OCI-M1 (cell line): ENCODE measurements at places on chromosomes 11 and 22.

DNA sequence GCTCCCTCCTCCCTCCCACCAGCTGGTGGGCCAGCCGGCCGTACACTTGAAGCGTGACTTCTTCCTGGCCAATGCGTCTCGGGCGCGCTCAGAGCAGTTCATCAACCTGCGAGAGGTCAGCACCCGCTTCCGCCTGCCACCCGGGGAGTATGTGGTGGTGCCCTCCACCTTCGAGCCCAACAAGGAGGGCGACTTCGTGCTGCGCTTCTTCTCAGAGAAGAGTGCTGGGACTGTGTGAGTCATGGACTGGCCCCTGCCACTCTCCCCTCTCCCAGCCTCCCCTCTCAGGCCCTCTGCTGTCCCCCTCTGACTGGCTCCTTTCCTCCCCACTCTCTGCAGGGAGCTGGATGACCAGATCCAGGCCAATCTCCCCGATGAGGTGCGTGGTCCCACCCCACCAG, 24.7 kb downstream of the CAPN1 start:
- no peak for DNase-seq

DNA sequence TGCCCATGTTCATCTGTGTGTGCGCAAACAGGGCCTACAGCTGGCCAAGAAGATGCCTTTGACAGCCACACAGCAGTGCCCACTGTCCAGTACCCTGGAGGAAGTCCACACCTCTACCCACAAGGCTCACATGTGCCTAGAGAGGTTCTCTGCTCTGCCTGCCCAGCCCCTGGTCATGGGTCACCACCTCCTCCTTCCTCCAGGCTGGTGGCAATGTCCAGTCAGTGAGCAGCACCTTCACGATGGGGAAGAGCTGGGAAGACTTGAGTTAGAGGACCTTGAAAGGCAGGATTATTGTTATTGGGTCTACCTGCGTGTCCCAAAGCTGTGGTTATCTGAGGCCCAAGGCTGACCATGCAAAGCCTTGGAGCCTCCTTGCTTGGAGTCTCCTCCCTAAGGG, 28.4 kb upstream of the TTC12 start:
- no peak for DNase-seq

DNA sequence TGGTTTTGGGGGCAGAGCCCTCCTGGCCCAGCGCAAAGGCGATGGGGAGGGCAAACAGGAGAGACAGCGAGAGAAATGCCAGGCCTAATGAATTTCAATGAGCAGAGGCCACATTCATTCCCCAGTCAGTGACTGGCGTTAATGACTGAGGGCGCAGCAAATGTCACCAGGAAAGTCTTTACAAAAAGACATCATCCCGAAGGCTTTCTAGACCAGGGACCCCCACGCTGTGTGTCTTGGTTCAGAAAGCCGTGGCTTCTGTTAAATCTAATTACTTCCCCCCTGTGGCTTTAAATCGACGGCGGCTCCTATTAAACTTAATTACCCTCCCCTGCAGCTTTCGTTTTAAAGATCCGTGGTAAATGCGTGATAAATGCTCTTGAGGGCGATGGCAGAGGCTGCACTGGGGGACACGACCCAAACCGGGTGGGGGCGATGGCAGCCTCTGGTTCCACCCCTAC, 1.6 kb upstream of the FGF19 start:
- DNase-seq: no peak

DNA sequence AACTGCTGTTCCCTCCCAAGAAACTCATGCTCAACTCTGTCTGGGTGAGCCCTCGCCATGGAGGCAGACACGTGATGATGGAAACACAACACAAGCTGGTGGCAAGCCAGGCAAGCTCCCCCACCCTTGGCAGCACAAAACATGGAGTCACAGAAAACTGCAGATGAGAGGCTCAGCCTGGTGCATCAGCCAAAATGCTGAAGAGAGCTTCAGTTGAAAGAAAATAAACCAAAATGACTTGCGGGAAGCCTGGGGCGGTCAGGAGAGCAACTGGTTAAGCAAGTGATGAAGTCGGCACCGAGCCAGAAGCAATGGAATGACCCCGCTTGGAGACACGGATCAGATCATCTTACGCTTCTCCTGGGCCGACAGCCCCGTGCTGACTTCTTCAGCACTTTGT, 68.3 kb downstream of the C11orf58 start:
- no peak for DNase-seq

DNA sequence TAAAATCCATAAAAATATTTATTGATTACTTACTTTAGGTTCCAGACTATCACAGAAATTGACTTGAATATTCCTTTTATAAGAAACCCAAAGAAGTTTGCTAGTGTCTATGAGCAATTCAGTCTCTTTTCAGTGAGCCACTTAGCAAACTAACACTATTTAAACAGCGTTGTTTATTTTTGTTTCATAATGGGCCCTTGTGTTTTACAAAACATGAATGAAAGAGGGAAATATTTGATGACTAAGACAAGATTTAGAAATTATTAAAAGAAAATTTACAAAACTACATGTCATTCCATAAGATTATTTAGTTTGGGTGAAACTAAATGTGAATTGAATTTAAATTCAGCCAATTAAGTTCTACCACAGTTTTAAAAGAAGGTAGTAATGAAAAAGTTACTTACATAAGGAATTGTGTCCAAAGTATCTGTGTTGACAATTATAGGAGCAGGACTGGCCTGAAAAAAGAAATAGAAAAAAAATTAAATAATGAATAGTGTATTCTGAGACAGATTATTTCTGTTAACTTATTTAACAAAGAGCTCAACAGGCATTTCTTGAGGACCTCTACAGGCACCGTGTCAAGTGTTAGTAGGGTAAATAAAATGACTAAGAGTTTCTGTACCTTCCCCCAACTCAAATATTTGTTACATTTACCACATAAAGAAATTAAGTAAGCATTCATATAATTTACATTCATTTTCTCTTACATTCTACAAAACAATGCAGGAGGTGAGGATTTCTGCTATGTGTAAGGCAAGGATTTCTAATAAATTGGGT, 964.9 kb upstream of the CCDC90B start:
- no peak for DNase-seq

GRCh38 chr11:69320326-69320725, 26.4 kb downstream of the MYEOV start:
- DNase-seq: no peak

GRCh38 chr11:22426915-22427314, 88.7 kb downstream of the SLC17A6 start:
- no peak for DNase-seq

- no peak for DNase-seq
Measured at GRCh38 chr22:41915035-41915785, at the start of gene SHISA8. Gene SHISA8, minus strand, starts transcription at chr22:41915074. Its CDS starts 407 bp downstream, at chr22:41914667.

GRCh38 chr11:74989260-74989638, 516 bp downstream of the NEU3 start:
- no peak for DNase-seq

GRCh38 chr11:102882389-102883024, 7.7 kb upstream of the MMP12 start:
- DNase-seq: no peak

- DNase-seq: peak; percentile 58
Measured at GRCh38 chr22:39815932-39816331, 77.6 kb downstream of the ENTHD1 start.

DNA sequence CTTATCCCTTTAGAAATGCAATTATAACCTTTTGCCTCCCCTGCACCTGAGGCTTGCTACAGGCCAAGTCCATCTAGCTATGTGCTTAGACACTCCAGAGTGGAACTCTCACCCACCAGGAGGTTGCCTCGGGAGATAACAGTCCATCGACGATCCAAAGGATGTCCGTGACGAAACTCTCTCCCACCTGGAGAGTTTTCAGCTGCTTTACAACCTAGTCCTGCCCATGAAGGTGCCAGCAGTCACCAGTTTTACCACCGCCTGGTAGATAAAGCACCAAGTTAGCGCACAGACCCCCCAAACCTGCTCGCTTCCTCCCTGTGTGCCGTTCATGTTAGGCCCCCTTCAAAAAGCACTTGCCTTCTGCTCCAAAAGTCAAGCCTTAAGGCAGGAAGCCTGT, 53.1 kb upstream of the SHISAL1 start:
- no peak for DNase-seq

DNA sequence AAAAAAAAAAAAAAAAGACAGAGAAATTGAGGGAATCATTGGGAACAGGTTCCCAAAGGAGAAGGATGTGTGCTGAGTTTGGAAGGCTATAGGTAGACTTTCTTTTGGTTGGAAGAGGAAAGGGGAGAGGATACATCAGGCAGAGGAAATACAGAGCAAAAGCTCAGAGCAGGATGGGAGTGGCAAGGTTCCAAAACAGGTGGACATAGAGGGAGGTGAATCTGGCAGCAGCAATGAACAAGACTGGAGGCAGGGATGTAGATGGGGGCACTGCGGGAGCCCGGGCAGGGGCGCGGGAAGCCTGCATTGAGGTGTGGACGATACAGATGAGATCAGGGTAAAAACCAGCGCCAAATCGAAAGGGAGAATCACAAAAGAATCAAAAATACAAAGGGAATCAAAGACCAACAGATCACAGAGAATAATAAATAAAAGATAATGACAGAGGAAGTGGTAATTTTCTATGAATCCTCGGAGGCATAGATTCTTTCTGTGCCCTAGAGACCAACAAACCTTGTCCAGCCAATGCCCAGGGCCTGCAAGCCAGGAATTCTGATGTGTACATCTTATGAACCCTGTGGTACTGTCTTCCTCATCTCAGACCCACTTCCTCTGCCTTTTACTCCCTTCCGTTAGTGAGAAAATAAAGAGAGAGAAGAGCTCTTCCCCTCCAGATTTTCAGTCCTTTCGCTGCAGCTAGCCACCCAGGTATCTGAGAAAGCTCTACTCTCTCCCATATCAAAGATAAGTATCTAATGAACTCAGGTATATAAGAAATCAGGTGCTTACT, 70.3 kb downstream of the SLC1A2 start:
- DNase-seq: no peak

DNA sequence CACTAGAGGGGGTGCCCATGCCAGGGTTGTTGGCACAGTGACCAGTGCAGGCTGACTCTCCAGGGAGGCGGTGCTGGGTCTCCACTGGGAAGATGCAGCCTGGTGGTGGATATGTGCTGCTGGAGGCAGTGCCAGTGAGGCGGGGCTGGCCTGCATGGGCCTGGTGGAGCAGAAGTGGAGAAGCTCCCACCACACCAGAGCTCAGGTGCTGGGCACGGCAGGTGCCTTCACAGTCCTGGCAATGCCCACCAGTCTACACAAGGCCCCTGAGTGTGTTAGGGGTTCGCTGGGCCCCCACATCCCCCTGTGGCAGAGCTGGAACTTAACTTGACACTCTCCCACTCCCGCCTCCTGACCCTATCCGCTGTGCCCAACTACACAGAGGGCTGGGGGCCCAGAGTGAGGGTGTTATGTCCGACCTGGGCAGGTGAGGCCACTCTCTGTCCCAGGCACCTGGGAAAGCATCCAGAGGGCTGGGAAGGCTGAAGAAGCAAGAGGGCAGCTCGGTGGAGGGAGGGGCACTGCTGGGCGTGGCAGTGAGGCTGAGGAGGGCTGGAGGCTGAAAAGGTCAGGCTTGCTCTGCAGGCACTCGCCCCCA, 102.4 kb upstream of the B3GAT1 start:
- no peak for DNase-seq

DNA sequence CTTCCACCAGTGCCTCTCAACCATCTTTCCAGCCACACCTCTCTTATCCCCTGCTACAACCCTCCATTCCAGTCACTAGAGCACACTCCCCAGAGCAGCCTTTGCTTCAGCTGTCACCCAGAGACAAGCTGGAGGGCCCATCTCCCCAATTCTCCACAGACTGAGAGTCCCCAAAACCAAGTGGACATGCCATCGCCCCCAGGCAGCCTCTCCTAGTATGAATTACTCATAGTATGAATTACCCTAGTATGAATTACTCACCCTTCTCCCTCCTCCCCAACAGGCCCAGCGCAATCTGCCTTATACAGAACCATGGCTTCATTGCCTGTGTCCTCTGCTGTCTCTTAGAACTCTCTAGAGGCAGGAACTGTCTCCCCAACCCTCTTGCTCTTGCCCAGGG, 24.8 kb downstream of the MYH9 start:
- no peak for DNase-seq

DNA sequence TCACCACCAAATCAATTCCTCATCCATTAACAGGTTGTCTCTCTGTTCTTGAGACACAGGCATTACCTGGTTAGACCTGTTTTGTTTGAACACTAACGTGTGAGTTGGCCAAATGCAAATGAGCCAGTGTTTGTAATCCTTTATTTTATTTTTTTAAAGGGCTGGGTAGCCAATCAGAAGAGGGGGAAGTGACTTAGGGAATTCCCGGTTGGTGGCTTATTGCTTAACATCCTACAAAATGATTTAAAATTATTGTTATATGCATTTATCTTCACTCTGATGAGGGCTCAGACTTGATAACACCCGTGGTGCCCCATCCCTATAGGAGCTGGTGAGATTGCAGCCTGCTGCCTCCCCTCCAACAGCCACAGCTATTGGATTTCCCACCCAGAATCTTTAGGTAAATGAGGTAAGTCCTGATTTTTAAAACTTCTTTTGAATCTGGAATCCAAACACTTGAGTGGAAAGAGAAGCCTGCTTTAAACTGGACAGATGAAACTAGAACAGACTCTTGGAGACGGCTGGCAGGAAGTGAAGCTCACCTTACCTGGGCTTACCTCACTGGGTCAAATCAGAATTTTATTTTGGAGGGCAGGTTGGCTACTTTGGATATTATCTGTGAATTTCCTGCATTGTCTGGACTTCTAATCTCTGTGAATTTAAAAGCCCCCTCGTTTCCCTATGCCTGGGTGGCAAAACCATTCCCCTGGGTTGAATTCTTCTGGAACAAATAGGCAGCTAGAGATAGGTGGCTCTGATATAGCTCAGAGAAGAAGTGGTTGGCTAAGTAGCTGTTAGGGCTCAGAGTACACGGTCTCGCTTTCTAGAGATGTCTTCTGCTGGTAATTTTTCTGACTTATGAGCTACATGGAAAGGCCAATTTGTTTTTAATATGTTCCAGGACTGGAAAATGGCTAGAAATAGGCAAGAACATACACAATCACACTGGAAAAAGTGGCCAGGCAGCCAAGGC, at the start of gene EHF:
Gene EHF (plus strand): TSS at position 274 of the 973 bp plus-strand sequence. CDS start 21,538 bp downstream, outside the sequence.
- no peak for DNase-seq

DNA sequence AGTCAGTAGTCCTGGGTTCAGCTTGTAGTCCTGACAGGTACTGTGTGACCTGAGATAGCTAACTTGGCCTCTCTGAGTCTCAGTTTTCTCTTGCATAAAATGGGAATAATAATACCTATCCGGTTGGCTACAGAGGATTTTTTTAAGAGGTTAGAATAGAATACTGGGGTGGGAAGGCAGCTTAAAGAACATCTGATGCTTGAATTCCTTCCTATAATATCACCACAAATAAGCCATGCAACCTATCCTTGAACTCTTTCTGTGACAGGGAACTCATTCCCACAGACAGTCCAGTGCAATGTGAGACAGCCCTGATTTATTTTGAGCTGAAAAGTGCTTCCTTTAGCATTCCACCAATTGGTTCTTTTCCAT, 110.1 kb downstream of the CCDC81 start:
- DNase-seq: no peak

DNA sequence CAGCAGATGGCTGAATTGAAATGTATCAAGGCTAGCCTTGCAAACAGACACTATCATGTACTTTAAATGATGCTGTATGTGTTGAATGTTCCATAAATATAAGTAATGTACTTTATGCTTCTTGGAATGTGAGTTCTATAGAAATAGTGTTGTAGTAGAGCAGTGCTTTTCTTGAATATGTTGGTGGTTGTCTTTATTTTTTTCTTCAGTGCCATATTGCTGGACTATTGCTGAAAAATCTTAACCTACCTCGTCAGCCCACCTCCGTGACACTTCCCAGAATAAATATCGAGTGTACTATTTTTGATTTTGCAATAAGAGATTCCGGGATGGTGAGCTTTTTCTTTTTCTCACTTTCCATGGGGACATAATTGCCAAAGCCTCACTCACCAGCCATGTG, 153.9 kb downstream of the NAV2 start:
- DNase-seq: no peak

- no peak for DNase-seq
Measured at GRCh38 chr11:12857572-12857971, 151.5 kb upstream of the RASSF10 start.
